Upper lobe of left lung (tissue), 6 donors: ENCODE measurements at places on chromosomes 3 and 15. TPM values are rescaled to one million over a fixed set of nuclear protein-coding genes. Genes with fewer than 3 reads are reported as not detected.
A peak's percentile ranks its signal among the peaks of the same experiment; 100 is the strongest.

GRCh38 chr15:89569090-89569745, 6.1 kb upstream of the TICRR start:
- no peak for DNase-seq

DNA sequence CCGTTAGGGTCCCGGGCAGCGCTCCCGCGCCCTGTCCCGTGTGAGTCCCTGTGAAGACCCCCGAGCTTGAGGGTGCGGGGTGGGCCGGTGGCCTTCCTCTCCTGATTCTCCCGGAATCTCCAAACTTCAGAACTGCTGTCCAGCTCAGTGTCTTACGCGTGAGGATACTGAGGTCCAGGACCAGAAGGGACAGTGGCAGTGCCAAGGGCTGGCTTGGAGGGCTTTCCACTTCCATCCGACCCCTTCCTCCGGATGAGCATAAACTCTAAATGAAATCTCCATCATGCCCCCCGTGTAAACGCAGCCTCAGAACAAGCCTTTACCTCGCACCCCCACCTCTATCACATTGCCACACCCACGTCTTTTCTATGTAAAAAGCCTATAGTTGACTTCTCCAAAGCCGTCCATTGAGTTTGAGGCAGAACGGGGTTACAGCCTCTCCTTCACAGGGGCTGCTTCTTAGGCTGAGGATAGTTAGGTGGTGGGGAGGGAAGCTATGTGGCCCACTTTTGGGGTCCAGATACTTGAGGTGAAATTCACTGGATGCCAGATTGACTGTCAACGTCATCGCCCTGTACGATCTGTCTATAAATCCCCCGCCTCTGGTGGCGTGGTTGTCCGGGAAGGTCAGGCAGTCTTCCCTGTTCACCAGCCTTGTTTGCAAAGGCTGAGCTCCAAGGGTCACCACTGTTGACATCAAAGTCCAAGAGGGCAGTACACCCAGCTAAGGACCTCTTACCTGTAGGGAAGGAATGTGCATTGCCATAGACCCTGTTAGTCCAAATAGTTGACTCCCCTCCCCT, 1.1 kb downstream of the EDEM1 start:
- DNase-seq = peak; percentile 84

- DNase-seq = no peak
These were observed 31.9 kb downstream of the PDIA5 start for GRCh38 chr3:123098426-123099330.

GRCh38 chr15:82108489-82109078, 62.8 kb upstream of the MEX3B start:
- DNase-seq = peak; percentile 90

- DNase-seq = no peak
These were observed 8.1 kb downstream of the ABTB1 start for GRCh38 chr3:127680798-127681221.

DNA sequence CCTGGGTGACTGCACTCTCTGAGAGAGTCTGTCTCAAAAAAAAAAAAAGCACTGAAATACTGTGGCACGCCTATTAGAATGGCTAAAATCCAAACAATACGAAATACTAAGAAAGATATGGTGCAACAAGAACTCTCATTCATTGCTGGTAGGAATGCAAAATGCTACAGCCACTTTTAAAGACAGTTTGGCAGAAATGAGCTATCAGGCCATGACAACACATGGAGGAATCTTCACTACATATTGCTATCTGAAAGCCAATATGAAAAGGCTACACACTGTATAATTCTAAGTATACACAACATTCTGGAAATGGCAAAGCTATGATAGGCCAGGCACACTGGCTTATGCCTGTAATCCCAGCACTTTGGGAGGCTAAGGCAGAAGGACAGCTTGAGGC, 18.8 kb downstream of the DPPA2 start:
- DNase-seq = no peak

GRCh38 chr3:175356899-175357324, 497.8 kb downstream of the NAALADL2 start:
- DNase-seq = no peak

DNA sequence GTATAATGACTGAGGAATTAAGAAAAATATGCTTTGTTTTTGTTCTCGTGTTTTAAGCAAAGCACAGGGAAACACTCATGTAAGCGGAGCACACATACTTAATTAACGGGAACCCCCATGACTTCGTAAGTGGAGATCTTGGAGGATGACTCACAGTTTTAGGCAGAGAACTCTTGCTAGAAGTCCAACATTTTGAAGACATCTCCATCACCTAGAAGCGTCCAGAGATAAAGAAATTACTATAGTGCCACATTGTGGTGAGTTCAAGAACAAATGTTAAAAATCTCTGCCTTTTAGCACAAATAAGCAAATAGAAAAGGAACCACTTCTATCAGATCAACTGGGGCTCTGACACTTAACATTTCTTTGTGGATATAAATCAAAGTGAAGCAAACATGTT, 194.1 kb upstream of the ARHGEF26 start:
- no peak for DNase-seq

- DNase-seq = no peak
These were observed 120.9 kb upstream of the PDZRN3 start for GRCh38 chr3:73745526-73746191.

GRCh38 chr15:64685230-64685888, 90.0 kb downstream of the RBPMS2 start:
- no peak for DNase-seq

Gene SUCNR1
- 2.4 TPM for total RNA-seq

Gene STRC
- total RNA-seq = 0.07 TPM

Gene SSUH2
- total RNA-seq = not detected

Gene ADAMTS7
- total RNA-seq = 6.3 TPM

Gene ITIH4
- total RNA-seq = 19.0 TPM

Gene PLA2G4F
- 138 TPM for total RNA-seq

Gene SEMA3F
- total RNA-seq = 4.2 TPM

Gene SEMA5B
- 0.69 TPM for total RNA-seq

Gene TGM5
- total RNA-seq = not detected
